ENCODE measurements at places on chromosomes 7 and 10.
A peak's percentile ranks its signal among the peaks of the same experiment; 100 is the strongest.

- H3K4me1 ChIP-seq, result no peaks in the 10 kb centered on the region
- no peak overlapping the region for H3K27ac ChIP-seq
- H3K27me3 ChIP-seq, result no peaks in the 10 kb centered on the region
These were observed 165.2 kb upstream of the PODXL start for GRCh38 chr7:131721660-131722059.

GRCh38 chr7:122038134-122038533 is 105.9 kb downstream of the AASS start:
- no peaks in the 10 kb centered on the region for H3K36me3 ChIP-seq
- no peak for DNase-seq
- H3K27ac ChIP-seq, result no peak overlapping the region
- H3K4me1 ChIP-seq, result no peaks in the 10 kb centered on the region
- no peaks in the 10 kb centered on the region for H3K27me3 ChIP-seq

DNA sequence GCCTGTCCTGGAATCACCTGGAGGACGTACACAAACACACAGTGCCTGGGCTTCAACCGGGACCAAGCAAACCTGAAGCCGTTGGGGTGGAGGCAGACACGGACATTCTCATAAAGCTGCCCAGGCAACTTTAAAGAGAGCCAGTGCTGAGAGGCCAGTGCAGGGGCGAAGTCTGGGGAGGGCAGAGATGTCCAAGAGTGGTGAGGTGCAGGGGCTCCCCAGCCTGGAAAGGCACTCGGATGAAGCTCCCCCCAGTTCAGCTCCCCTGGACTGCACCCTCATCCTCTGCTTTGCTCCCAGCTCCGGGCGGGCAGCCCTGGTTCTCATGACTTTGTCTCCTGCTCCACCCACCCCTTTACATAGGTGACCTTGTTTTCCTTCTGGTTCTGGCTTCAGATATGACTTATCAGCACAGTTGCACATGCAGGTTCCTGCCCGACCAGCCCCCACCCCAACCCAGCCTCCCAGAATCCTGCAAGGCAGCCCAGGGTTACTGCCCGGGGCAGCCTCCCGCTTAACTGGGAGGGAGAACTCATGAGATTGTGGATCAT is 60.8 kb upstream of the EEPD1 start:
- H3K4me1 ChIP-seq, result no peaks in the 10 kb centered on the region
- H3K27ac ChIP-seq, result no peak overlapping the region
- no peak overlapping the region for H3K4me3 ChIP-seq
- H3K36me3 ChIP-seq, result no peaks in the 10 kb centered on the region

DNA sequence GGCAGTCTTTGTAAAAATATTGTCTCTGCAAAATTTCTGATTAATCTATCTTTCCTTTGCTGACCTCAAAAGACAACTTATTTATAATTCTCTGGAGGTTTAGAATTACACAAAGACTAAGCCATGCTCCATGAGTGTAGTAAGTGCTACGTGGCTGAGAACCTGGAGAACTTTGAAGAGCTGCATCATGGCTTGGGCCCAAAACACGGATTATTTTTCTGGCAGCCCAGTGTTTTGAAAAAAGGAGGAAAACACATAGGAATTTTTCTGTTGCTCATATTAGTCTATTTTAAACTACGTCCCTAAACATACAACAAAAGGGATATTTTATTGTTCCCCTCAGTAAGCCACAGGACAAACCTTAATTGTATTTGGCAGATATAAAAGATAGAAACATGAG is 360.7 kb upstream of the MYO3A start:
- H3K27ac ChIP-seq, result no peak overlapping the region
- H3K27me3 ChIP-seq, result no peaks in the 10 kb centered on the region
- DNase-seq, result no peak
- H3K4me3 ChIP-seq, result no peak overlapping the region

GRCh38 chr10:79074732-79075131 is 6.0 kb downstream of the ZMIZ1 start:
- H3K27me3 ChIP-seq, result no peaks in the 10 kb centered on the region
- DNase-seq, result no peak
- peaks cover 50% of the 10 kb centered on the region for H3K4me1 ChIP-seq
- H3K4me3 ChIP-seq, result no peak overlapping the region
- H3K36me3 ChIP-seq, result no peaks in the 10 kb centered on the region

DNA sequence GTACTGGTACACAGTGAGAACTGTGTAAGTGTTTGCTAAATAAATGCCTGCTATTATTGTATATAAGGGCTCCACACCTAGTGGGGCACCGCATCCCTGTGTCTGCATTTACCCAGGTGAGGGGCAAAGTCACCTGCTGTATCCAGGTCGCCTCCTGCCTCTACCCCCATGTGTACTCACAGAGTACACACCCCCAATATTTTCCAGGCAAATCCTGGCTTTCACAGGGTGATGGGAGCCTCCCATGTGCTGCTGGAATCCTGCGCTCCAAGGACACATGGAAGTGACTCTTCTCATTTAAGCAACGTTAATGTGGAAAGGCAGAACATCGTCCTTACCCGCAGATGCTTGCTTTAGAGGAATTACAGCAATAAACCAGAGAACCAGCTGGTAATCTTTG is 48.2 kb downstream of the ARHGAP22 start:
- peaks cover 2% of the 10 kb centered on the region for H3K4me1 ChIP-seq
- H3K4me3 ChIP-seq, result no peak overlapping the region
- no peak overlapping the region for H3K27ac ChIP-seq
- H3K27me3 ChIP-seq, result no peaks in the 10 kb centered on the region

- H3K27ac ChIP-seq, result no peak overlapping the region
- H3K27me3 ChIP-seq, result no peaks in the 10 kb centered on the region
- DNase-seq, result no peak
- H3K4me1 ChIP-seq, result peaks cover 1% of the 10 kb centered on the region
These were observed 81.9 kb upstream of the TRIL start for GRCh38 chr7:29039821-29040578.

- no peak overlapping the region for H3K27ac ChIP-seq
- DNase-seq, result no peak
- no peaks in the 10 kb centered on the region for H3K36me3 ChIP-seq
- no peak overlapping the region for H3K4me3 ChIP-seq
- no peaks in the 10 kb centered on the region for H3K27me3 ChIP-seq
These were observed 290.6 kb upstream of the SMIM30 start for GRCh38 chr7:113408999-113409398.

DNA sequence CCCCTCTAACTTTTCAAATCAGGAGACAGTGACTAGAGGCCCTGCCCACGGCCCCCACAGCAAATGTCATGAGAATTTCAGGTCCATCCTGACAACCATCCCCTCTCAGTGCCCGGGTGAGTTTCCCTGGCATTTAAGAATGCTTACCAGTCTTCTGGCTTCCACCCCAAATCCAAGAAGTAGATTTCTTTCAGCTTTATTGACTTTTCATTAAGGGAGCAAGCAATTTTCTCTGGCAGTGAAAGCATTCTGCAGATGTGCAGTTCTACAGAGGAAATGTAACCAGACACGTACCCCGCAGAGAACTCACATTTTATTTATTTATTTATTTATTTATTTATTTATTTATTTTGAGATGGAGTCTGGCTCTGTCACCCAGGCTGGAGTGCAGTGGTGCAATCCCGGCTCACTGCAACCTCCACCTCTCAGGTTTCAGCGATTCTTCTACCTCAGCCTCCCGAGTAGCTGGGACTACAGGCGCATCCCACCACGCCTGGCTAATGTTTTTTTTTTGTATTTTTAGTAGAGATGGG is 120.9 kb upstream of the KCTD7 start:
- H3K4me1 ChIP-seq, result no peaks in the 10 kb centered on the region
- no peak for DNase-seq
- H3K27ac ChIP-seq, result no peak overlapping the region
- H3K4me3 ChIP-seq, result no peak overlapping the region

GRCh38 chr10:103470761-103471653 is 8.0 kb downstream of the CALHM3 start:
- peak; percentile 63 for DNase-seq
- H3K36me3 ChIP-seq, result no peaks in the 10 kb centered on the region
- H3K27ac ChIP-seq, result no peak overlapping the region
